ENCODE measurements at places on chromosomes 11 and 22. TPM values are rescaled to one million over a fixed set of nuclear protein-coding genes. Genes with fewer than 3 reads are reported as not detected.

Gene HBD
- not detected for total RNA-seq

Gene CCND1
- total RNA-seq, result 265 TPM

Gene CD248
- 1.7 TPM for total RNA-seq

Gene PKNOX2
- 7.6 TPM for total RNA-seq

Gene MFRP
- not detected for total RNA-seq

Gene OR51B6
- total RNA-seq, result not detected

Gene CADM1
- total RNA-seq, result 21.4 TPM

Gene DDX25
- total RNA-seq, result 0.69 TPM

Gene PANX3
- total RNA-seq, result not detected

Gene SPI1
- not detected for total RNA-seq

Gene XKR3
- total RNA-seq, result not detected

Gene SOX10
- 296 TPM for total RNA-seq

Gene SMCO4
- total RNA-seq, result 9.8 TPM

Gene BACE1
- total RNA-seq, result 19.3 TPM

Gene SOX6
- total RNA-seq, result 26.9 TPM

Gene INSC
- 2.1 TPM for total RNA-seq

Gene SLC22A24
- not detected for total RNA-seq

Gene C11orf42
- total RNA-seq, result not detected

Gene NR1H3
- 15.6 TPM for total RNA-seq

Gene DESI1
- 22.3 TPM for total RNA-seq

Gene PGA3
- total RNA-seq, result not detected

Gene PGM2L1
- total RNA-seq, result 2.3 TPM

Gene WT1
- under 0.01 TPM for total RNA-seq

Gene FAM180B
- total RNA-seq, result 0.15 TPM

Gene ELMOD1
- not detected for total RNA-seq

Gene OR56A5
- not detected for total RNA-seq

Gene GAB4
- total RNA-seq, result not detected

Data from melanocyte of skin (primary cell).